RPMI8226 (cell line): ENCODE measurements at places on chromosomes 12 and 14.

GRCh38 chr14:61517911-61518384 is 177.4 kb upstream of the HIF1A start:
- no peak for DNase-seq

DNA sequence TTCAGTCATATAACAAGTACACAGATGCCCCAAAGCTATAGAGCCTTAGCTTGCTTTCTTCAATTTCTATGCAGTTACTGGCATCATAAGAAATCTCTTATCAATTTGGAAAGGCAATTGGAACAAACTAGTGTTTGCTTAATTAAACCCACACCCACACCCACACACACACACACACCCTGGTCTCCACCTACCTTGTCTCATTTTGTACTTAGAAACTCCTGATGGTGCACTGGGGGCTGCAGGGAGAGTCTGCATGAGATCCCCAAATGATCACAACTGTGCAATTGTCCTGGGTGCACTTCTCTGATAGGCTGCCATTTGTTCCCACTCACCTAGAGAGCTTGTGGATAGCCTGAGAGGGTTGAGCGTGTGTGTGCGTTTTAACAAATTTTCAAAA is 40.5 kb upstream of the PTCSC3 start:
- no peak for DNase-seq

GRCh38 chr14:20667957-20668356 is 16.4 kb upstream of the RNASE4 start:
- DNase-seq: no peak

DNA sequence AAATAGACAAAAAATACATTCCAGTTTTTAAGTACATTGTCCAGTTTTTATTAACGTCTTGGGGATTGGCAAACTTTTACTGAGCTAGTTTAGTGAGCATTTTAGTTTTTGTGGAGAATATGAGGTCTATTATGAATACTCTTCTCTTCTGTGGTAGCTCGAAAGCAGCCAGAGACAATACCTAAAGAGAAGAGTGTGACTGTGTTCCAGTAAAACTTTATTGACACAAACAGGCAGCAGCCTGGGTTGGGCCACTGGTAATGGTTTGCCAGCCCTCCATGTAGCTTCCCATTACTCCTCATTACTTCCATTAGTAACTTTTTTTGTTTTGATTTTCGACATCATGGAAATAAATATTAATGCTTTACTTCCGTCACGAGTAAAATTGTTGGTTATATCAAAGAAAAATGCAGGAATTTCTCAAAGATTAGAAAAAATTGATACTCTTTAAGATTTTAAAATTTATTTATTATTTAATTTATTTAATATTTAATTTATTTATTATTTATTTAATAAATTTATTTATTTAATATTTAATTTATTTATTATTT is 19.6 kb downstream of the RMST start:
- no peak for DNase-seq

DNA sequence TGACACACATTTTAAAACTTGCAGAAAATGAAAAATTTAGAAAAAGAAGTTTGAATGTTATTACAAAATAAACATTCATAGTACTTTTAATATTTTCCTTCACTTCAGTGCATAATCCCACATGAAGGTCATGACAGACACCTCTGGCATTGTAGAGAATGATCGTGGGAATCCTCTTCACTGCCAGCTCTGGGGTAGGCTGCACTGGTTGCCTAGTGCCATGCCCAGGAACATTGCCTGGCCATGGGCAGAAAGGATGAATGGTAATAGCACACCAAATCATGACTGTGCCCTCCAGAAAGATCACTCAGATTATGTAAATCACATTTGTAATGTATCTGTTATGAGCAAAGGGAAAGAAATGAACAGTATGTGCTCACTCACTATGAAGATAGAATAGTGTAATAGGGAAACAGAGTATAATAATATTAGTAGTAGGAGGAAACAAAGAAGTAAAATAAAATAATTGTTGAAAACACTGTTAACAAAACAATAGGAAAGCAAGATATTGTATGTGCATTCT is 161.6 kb downstream of the PLCZ1 start:
- no peak for DNase-seq
